ENCODE measurements at places on chromosomes 5 and 9.
A peak's percentile ranks its signal among the peaks of the same experiment; 100 is the strongest.

DNA sequence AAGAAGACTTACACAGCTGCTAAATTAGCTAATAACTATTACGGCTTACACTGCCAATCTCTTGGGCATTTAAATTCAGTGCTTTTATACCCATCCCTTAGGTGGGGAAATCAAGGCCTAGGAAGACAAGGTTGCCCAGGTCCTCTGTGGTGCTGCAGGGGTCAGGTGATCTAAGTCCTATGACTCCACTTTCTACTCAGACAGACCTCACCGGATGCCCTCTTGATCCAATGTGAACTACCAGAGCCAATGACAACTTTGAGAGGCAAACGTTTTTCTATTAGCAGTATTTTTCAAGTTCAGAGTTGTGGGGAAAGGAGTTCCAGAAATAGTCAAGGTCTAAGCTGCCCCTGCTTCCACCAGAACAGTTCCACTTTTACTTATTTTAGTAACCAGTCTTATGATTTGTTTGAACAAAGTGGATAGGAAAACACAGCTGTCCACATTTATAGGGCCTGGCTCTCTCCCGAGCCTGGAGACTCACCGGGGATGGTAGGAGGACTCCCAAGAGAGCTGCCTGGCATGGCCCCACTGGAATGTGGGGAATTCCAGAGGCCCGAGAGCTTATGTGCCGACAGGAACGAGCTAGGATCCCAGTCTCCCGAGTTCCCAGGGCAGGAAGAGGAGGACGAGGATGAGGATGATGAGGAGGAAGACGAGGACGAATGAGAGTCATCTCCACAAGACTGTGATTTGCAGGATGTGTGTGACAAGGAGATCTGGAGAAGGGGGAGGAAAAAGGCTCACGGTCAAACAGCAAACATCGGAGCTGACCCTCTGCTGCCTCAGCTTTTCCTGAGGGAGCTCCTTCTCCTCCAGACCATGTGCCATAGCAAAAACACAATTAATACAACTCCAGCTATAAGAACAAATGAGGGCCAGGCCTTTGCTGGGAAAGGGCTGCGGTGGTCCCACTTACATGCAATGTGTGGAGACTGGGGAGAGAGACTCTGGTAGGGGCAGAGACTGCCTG is 16.7 kb downstream of the FAM193B start:
- peak; percentile 47 for DNase-seq

GRCh38 chr5:140259500-140259899 is 43.4 kb downstream of the PFDN1 start:
- DNase-seq, result no peak

DNA sequence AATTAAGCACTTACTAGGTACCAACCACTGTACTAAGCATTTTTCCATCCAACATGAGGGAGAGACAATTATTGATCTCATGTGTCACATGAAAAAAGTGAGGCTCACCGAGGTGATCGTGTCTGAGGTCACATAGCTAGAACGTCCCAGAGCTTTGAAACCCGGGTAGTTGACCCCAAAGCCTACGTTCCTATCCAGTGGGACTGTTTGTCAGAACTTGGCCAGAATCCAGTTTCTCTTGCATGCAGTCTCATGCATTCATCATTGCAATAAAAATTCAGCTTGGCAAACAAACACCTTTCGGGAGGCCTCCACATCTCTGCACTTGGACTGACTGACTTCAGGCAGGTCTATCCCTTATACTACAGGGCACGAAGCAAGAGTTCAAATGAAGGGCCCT is 23.4 kb upstream of the FAT2 start:
- DNase-seq, result no peak

- no peak for DNase-seq
Observed at GRCh38 chr9:112869917-112870316, 20.8 kb downstream of the SLC46A2 start.

DNA sequence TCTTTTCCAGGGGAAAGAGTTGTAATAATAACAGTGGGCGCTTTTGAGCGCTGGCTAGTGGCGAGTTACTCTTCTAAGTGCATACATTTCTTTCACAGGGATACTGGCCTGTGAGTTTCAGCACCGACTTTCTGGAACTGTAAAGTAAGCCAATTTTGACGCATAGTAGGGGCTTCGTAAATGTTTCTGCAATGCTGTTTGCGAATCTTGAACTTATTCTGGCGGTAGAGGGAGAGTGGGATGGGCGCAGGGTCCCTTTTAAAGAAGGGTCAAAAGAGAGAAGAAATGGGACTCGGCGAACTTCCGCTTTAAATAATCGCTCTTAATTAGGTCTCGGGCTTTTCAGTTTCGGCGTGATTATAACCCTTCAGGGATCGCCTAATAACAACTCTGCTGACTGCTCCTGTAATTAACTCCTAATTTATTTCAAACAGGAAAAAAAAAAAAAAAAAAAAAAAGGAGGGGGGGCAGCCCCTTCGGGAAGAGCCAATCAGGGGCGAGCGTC is 351 bp upstream of the MSX2 start:
- DNase-seq, result peak; percentile 19

- no peak for DNase-seq
Observed at GRCh38 chr5:168319774-168320173, 28.3 kb downstream of the WWC1 start.

DNA sequence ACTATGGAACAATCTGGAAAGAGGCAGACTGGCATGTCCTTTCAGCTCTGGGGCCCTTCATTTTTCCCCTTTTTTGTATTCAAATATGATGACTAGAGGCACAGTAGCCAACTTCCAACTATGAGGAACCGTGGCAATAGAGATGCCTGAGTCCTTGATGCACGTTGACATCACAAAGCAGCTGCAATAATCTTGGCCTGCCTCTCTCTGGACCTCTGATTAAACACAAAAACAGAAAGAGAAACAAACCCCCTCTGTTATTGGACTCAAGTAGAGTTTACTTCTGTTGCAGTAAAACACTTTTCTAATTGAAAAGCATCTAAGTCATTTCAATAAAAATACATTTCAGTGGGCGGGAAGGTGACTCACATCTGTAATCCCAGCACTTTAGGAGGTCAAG is 122.2 kb upstream of the GRAMD2B start:
- no peak for DNase-seq

- DNase-seq, result no peak
Observed at GRCh38 chr9:123085916-123086315, 52.4 kb downstream of the GPR21 start.

DNA sequence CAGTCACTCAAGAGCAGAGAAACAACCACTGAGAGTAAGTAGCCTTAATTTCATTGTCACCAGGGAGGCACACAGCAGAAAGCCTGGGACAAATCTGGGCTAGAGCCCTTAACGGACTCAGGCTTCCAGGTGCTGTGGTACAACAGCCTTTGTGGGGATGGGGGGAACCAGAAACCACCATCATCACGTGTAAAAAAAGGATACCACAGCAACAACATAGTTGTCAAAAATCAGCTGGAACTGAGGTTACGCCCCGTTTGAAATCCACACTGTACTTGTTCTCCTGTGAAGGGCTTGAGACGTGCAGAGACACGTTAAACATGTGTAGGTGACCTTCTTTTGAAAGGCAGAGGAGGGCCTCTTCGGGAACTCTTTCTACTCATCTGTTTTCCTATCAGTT is 16.6 kb upstream of the PLPP1 start:
- no peak for DNase-seq

DNA sequence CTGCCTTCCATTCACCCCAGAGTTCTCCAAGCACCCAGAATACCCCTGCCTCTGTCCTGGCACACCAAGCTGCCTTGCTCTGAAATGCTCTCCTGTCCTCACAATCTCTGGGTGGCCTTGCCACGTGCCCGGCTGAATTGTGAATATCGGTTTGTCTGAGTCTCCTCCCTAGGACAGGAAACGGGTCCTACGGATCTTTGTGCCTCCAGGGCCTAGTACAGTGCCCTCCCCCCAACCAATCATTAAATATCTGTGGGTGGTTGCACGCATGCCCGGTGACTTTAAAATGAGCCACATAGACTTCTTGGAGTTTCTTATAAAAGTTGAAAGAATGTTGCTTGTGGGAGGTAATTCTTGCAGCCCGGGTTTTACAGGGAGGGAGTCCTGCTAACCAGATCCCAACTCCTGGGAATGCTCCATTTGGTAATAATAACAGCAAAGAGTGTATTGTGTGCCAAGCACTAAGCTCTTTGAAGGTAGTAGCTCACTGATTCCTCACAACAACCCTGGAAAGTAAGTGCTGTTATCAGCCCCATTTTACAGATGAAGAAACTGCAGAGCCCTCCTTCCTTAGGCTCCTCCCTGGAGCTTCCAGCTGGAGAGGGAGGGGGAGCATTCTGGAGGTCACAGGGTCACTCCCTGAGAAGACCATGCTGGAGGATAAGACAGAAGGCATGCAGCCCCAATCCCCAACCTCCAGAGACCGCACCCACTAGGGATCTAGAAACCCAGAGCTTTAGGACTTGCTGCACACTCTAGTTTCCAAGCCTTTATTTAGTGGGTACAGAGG is 23.4 kb downstream of the URM1 start:
- DNase-seq, result no peak

- no peak for DNase-seq
Observed at GRCh38 chr5:96546120-96546519, 113.1 kb upstream of the PCSK1 start.

GRCh38 chr5:115180165-115180709 is 10.5 kb upstream of the TRIM36 start:
- no peak for DNase-seq

DNA sequence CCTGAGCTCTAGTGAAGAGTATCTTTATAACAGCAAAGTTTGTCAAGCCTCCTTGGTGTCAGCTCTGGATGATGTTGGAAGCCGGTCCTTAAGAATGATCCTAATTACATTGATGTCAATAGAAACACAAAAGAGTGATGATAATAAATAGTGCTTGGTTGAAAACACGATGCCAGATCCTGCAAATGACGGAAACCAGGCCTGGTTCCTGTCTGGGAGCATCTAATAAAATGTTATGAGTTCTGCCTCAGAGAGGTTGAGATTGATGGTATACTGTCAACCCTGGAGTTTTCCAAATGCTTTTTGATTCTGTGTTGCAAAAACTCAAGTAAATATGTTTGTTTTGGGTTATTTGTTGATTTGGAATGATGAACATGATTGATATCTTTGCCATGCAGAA is 23.3 kb downstream of the HMHB1 start:
- DNase-seq, result no peak

- DNase-seq, result no peak
Observed at GRCh38 chr9:88041447-88041846, 67.1 kb upstream of the CDK20 start.

Data from body of pancreas (tissue), 4 donors.